ENCODE measurements at places on chromosomes 1 and 21.

DNA sequence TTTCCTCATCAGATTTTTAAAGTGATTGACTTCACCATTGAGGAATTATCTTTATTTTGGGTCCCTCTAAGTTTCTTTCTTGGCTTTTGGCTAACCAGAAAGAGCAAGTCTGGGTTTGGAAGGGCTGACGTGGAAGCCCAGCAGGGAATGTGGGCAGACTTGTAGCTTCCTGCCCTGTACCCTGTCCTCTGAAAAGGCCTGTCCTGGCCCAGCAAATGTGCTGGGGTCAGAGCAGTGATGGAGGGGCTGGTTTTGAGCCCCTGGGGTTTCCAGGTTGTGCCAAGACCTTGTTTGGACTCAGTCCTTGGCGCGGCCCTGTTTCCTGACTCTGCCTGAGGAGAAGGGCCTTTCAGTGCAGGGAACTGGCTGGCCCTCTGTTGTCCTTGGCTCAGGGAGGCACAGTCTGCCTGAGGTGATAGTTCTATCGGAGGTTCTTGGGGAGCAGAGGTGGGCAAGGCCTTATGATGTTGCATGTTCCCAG lies 72.1 kb downstream of the UCK2 start:
- no peak for DNase-seq

DNA sequence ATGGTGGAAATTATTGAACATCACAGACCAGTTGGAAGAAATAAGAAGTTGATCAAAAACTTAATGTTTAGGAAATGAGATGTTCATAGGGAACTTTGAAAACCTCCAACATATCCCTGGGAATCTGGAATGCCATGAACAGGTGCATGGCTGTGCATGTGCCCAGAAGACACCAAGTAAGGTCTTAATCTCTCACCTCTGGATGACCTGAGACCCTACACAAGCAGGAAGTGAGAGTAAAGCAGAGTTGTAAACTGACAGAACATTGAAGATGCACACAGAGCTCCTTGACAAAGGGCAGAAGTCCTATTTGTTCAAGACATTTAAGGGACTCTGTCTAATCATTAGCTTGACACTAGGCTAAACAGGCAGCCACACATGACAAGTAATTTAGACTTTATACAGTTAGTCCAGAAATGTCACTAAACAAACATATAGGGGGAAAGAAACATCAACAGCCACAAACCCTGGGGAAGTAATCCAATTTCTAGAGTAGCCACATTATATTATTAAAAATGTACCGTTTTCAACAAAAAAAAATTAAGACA lies 34.5 kb downstream of the KLHDC7A start:
- no peak for DNase-seq

GRCh38 chr1:32761936-32762335 lies 55.2 kb downstream of the YARS1 start:
- DNase-seq = no peak

DNA sequence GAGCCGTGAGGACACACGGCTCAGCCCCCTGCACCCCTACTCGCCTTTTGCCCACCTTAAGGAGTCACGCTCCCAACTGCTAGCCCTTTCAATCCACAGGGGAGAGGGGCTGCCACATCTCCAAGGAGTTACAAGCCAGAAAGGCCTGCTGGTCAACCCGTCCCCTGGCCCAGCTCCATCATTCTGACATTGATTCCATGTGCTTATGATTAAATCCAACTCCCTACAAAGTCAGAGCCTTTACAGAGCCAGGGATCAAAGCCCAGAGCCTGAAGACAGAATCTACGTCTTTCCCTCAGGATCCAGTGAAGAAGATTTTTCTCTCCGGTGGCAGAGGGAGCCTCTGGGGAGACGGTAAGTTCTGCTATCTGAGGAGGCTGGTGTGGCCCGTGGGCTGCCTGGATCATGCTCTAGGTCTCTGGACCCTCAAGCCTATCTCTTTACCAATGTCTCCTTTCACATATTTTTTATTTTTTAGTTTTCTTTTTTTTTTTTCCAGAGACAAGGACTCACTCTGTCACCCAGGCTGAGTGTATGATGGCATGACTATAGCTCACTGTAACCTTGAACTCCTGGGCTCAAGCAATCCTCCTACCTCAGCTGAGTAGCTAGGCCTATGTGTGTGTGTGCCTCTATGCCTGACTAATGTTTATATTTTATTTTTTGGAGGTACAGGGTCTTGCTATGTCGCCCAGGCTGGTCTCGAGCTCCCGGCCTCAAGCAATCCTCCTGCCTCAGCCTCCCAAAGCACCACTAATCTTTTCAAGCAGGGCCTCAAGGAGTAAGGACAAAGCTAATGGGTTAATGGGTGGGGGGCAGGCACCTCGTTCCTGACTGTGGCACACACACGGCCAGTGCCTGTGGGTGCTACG lies 61.3 kb downstream of the SLC66A1 start:
- no peak for DNase-seq

GRCh38 chr1:208449951-208450350 lies 205.8 kb upstream of the PLXNA2 start:
- DNase-seq = no peak

All from RWPE2 (cell line).